ENCODE measurements at places on chromosomes 7 and 10. TPM values are rescaled to one million over a fixed set of nuclear protein-coding genes. Genes with fewer than 3 reads are reported as not detected.

The TFPI2 gene
- total RNA-seq: 0.47 TPM

The RAB11FIP2 gene
- 8.6 TPM for total RNA-seq

The FGL2 gene
- 18.8 TPM for total RNA-seq

The PITX3 gene
- total RNA-seq: not detected

DNA sequence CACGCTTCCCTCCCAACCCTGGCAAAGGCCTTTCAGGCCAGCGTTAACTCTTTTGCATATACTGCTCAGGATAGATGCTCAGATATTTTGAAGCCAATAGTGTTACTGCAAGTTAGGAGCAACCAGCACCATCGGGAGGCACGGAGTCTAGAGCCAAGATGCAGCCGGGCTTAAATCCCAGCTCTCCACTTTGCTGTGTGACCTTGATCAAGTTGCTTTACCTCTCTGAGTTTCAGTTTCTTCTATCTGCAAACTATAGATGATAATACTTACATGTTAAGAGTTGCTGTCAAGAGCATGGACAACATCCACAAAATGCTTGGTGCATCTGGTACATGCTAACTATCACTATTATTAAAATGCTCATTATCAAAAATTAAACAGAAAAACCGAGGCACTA is 45.4 kb upstream of the C7orf33 start:
- DNase-seq: no peak

GRCh38 chr7:47697543-47697942 is 115.6 kb upstream of the TNS3 start:
- DNase-seq: no peak

- DNase-seq: no peak
These were observed 265.4 kb downstream of the ZWINT start for GRCh38 chr10:56095506-56096225.

DNA sequence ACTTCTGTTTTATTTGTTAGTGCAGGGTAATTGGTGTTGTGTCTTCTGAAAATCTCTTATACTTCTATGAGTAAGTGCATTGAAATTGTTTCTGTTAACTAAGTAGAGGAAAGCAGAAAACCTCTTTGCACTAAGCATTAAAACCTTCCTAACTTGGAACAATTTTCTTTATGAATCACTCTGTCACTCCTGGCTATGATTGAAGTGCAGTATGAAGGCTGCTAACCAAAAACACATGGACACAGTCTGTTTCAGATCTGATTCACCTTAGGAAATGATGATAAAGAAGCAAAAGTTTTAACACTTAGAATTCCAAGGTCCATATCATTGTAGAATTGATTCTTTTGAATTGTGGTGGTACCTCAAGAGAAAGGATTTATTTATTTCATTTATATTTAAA is 41.9 kb downstream of the MET start:
- no peak for DNase-seq

- DNase-seq: no peak
These were observed 48.3 kb downstream of the ZNF783 start for GRCh38 chr7:149310113-149310836.

- no peak for DNase-seq
These were observed 4.2 kb downstream of the TMEM60 start for GRCh38 chr7:77794000-77794399.

All from left colon (tissue), 2 donors.